NCI-H146 (cell line): ENCODE measurements at places on chromosomes 11 and 22.

DNA sequence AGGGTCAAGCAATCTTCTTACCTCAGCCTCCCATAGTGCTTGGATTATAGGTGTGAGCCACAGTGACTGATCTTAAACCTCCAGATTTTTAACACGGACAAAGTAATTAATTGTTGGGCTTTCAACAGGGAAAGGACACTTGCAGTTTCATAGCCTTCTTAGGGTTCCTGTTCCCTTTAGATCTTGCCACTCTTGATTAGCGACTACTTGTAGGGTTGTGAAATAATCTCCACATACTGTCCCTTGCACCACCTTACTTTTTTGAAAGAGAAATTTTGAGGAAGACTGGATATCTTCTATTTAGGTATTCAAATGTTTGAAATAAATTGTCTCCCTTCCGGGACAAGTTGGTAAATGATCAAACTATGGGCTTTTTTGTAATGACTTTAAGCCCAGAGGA lies 7.6 kb downstream of the MS4A4E start:
- no peak for DNase-seq

- no peak for DNase-seq
Measured at GRCh38 chr11:69494851-69495250, 13.4 kb downstream of the LINC01488 start.

DNA sequence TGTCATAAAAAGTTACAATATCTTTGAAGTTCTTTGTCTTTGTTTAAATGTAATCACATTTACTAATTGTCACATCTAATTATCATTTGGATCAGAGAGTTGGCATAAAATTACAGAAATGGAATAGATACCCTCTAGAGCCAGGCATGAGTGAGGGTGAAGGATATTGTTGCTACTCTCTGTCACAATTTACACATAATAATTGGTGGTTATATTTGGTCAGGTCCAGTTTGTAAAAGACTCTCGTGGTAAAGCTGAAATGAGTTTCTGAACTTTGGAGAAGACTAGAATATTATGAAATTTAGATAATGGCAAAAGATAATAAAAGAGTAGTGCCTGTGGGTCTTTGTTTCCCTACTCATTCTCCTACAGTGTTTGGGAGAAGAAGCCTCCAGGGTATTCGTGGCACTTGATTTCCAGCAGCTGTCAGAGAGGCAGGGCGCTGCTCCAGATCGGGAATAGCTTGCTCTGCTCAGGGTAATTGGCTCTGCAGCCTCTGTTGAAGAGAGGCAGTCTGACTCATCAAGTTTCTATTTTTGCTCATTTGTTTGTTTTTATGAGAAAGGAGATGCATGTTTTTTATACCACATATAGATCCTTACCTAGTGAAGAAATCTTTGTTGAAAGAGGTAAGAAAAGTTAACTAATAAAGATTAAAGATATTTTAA lies 349.9 kb downstream of the CNTN5 start:
- DNase-seq: peak; percentile 76

DNA sequence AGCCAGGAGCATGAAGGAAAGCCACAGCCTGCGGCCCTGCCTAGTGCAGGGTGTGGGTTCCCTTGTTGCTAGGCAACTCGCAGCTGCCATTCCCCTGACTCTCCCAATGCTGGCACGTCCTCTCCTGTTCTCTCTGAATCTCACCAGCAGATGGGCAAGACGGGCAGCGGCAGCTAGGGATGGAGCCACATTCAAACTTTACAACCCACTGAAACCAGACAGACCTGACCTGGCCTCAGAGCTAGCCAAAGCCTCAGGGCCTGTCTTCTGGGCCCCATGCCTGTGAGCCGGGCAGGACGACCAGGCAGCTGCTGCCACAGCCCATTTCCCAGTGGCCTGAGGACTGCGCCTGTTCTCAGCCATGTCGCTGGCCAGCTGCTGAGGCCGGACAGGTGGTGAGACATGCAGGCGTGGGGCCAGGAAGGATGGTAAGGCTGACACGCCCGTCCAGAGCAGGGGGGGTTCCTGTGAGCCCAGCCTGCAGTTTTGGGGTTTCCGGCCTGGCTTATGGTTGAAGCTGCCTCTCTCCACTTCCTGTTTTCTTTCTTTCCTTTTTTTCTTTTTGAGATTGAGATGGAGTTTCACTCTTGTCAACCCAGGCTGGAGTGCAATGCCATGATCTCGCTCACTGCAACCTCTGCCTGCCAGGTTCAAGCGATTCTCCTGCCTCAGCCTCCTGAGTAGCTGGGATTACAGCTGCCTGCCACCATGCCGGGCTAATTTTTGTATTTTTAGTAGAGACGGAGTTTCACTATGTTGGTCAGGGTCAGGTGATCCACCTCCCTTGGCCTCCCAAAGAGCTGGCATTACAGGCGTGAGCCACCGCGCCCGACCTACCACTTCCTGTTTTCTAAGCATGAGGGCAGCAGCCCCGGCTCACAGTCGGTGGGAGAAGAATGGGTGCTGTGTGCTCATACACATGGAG lies 4.1 kb downstream of the SUN2 start:
- no peak for DNase-seq

DNA sequence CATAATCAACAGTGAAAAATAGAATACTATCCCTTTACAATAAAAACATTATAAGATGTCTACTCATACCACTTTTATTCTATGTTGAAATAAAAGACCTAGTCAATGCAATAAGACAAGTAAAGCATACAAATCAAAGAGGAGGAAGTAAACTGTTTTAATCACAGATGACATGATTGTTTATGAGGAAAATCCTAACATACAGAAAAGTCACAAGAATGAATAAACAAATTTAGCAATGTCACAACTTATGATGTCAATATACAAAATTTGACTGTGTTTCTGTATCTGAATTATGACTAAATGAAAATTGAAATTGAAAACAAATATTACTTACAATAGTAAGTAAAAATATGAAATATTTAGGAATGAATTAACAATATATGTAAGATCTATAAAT lies 221.9 kb upstream of the GRIA4 start:
- no peak for DNase-seq

- no peak for DNase-seq
Measured at GRCh38 chr11:32779136-32779535, 15.3 kb downstream of the CCDC73 start.

- DNase-seq: no peak
Measured at GRCh38 chr22:32258791-32259190, 3.6 kb upstream of the SLC5A4 start.

DNA sequence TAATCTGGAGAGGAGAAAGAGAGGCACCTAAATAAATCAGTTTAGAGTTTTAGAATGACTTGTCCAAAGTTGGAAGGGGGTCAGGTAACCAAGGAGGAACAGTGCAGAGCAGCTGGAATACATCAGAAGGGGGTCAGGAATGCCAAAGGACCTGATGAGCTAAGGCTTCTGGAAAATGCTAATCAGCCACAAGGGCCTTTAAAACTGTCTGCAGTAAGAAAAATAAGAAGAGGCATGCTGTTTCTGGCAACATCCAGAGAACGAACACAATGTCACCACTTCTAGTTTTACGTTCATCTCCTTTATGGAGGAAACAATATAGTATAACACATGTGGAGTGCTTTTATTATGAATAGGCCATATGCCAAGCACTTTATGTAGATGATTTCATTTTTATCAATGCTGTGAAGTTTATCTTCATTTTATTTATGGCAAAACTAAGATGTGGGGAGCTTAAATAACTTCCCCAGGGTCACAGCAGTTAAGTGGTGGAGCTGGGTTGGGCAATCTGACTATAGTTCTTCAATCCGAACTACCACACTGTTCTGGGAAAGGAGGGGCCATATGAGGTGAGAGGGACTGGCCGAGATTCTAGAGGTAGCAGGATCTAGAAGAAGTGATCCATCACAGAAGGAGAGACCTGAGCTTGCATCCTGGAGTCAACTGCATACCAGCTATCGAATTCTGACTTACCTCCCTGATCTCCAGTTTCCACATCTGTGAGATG lies 22.6 kb downstream of the ACO2 start:
- no peak for DNase-seq

GRCh38 chr11:77046060-77046501 lies 11.9 kb downstream of the B3GNT6 start:
- peak; percentile 31 for DNase-seq

DNA sequence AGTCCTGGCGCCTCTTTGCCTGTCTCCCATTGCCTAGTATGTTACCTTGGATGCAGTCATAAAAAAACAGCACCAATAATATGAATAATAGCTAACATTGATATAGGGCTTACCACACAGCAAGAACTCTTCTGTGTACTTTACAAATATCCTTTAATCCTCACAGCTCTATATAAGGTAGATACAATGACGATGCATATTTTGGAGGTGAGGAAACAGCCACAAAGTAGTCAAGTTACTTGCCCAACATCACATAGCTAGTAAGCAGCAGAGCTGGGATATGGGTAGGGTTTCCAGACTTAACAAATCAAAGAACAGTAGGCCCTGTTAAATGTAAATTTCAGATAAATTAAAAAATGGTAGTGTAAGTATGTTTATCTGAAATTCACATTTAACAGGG lies 128.8 kb downstream of the ST3GAL4 start:
- no peak for DNase-seq

GRCh38 chr11:76596652-76597051 lies 73.9 kb downstream of the LRRC32 start:
- DNase-seq: no peak

GRCh38 chr11:118312328-118312727 lies 7.8 kb downstream of the CD3E start:
- DNase-seq: no peak

DNA sequence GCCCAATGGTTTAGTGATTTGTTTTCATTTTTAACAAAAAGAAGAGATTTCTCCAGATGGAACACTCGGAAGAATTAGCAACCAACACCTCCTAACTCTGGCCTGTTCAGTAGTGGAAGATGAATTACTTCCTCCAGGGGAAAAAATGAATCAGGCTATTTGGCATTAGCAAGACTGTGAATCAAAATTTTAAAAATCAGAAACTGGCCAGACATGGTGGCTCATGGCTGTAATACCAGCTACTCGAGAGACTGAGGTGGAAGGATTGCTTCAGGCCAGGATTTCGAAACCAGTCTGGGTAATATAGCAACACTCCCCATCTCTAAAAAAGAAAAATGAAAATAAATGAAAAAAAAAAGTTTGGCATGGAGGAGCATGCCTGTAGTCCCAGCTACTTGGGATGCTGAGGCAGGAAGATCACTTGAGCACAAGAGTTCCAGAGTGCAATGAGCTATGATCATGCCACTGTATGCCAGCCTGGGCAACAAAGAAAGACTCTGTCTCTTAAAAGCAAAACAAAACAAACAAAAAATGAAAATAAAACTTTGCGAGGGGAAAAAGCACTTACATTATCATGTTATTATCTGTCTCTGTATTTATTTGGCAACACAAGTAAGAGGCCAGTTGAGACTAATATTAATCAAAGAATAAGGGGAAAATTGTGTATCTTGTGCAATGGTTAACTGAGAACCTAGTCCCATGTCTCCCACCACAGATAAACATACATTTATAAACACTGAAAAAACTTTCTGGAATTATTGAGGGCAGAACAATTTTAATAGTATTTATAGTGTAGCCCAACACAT lies 796.3 kb upstream of the ANO3 start:
- DNase-seq: no peak

DNA sequence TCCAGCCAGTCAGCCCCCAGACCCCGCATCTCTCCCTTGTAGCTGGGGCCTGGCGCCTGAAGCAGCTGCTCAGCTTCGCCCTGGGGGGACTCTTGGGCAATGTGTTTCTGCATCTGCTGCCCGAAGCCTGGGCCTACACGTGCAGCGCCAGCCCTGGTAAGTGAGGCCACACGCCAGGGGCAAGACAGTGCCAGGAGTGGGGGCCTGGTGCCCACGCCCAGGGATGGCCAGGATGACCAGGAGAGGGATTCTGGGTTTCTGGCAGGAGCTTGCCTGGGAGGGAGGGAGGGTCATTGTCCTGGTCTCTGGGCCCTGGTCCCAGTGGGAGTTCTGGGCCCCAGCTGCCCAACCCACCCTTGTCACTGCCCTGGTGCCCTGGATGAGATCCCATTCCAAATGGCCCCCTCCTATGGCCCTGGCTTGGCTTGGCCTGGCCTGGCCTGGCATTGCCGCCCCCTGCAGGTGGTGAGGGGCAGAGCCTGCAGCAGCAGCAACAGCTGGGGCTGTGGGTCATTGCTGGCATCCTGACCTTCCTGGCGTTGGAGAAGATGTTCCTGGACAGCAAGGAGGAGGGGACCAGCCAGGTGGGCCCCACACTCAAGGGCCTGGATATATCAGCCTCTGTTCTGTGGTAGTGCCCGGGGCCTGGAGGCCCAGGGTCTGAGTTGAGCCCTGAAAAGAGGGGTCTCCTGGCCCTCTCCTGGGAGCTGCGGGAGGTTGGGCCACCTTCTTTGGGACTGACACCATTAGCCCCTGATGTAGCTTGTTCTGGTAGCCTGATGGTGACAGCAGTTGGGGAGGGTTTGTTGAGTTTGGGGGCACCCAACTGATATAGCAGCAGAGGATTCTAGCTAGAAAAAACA lies 3.7 kb downstream of the SLC39A13 start:
- peak; percentile 30 for DNase-seq

GRCh38 chr22:39556970-39557841 lies 13.3 kb upstream of the CACNA1I start:
- peak; percentile 42 for DNase-seq

DNA sequence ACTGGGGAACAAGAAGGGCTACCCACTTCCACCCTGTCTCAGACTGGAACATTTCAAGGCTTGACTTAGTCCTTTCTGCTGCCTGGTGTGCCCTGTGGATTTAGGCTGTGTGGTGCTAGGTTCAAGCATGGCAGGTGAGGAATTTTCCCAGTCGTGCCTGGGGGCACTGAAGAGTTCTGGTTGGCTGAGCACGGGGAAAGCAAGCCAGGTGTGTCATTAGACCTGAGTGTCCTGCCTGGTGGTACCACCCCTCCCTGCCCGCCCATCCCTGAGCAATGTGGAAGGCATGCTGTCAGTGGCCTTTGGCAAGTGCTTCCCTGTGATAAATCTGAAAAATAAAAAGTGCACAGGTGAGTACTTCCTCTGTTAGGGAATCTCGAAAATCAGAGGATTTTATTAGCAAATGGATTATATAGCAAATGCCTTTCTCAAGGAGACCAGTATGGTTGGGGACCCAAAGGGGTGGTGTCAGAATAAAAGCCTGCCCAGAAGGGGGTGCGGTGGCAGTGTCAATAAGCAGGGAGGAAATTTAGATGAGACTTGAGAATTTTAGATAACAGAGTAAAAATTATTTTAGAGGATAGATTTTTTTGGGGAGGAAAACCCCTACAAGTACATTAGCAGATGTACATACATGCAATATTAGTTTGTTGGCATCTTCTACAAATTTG lies 22.8 kb downstream of the TEAD1 start:
- DNase-seq: peak; percentile 75

GRCh38 chr11:110200241-110200640 lies 96.2 kb downstream of the RDX start:
- DNase-seq: no peak

GRCh38 chr11:7077101-7077500 lies 11.7 kb upstream of the RBMXL2 start:
- no peak for DNase-seq
